ENCODE measurements at places on chromosomes 7 and 10.

DNA sequence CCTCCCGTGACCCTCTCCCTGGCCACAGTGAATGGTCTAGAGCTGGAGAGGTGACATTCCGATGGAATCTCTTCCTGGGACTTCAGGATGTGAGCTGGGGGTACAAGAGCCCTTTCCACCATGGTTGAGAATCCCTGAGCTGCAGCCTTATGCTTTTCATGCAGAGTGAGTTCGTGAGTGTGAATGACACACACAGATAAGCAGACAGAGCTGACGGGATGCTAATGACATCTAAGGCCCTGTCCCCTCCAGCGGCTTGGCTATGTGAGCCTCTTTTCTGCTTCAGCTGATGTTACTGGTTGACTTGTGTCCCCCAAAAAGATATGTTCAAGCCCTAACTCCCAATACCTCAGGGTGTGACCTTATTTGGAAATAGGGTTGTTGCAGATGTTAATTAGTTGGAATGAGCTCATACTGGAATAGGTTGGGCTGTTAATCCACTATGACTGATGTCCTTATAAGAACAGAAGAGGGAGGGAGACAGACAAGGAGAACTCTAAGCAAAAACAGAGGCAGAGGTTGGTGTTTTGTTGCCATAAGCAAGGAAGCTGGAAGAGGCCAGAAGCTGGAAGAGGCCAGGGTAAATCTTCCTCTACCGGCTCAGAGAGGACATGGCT is 111.1 kb upstream of the AFAP1L2 start:
- DNase-seq = no peak

DNA sequence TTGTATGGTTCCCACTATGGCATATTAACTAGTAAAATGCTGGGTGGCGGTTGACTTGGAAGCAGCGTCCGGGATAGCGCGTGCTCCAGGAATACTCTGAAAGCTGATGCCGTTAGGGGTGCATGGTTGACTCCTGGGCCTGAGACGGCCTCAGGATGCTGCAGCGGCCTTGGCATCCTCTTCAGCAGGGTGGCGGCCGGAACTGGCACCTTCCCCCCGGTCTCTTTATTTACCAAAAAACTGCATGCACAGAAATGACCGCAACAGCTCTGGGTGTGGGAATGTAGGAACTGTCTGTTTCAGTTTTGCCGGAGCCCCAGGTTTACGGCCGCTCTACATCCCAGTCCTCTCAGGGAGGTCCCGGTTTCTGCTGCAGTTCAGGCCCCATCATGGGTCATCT is 28.8 kb downstream of the PFKP start:
- no peak for DNase-seq

DNA sequence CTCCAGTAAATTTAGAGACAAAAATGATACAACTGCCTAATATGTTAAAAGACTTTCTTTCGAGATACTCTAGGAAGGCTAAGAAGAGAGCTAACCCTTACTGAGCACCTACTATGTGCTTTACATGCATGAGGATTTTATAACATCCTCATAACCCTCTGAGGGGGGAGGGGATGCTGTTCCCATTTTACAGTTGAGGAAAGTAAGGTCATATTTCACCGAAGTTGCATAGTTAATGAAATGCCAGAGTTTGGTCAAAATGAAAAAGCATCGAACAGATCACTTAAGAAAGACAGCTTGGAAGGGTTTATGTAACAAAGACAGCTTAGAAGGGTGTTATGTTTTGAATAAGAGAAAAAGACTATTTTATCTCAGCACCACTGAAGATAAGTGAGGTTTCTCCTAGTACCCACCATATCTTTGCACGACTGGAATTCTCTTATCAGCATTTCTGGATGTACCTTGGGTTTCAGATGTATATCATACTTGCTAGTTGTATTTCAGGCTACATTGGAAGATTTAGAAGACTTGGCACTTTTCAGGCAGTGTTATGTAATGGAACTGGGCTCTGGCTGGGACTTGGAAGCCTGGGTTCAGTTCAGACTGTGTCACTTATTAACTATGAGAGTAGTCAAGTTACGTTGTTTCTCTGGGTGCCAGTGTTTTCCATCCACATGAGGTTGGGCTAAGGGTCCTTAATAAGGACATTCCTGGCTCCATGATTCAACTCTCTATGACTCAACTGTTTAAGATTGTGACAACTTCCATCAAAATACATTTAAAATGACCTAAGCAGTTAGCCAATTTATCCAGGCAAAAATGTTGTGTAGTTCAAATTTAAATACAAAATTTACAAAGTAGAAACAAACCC is 6.0 kb downstream of the RHOBTB1 start:
- DNase-seq = no peak

DNA sequence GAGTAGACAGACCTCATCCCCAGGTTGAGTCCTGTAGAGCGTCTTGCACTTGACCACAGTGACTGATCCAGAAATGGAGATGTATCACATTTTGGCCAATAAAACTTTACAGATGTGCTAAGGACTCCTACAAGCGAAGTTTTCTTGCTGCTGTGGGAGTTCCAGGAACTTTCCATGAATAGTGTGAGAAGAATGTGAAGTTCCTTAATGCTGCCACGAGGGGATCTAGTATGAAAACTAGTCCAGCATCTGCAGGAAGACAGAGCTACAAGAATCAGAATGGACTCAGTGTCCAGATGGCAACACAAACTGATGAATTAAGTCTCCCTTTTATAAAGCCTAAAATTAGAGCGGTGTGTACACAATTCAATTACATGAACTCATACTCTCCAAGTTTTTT is 14.8 kb upstream of the LSM8 start:
- DNase-seq = no peak

DNA sequence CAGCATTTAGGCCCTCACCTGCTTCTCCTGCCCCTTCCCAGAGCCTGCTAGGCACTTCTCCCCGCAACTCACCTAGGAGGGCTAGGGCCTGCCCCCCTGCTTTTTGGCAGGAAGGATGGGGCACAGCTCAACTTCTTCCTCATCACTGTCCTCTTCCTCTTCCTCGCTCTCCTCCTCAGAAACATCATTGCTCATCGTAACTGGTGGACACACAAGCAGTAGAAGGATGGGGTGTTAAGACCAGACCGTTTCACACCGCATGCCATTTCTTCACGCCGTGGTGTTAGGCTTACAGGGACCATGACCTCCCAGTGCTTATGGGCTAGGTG is 1.6 kb downstream of the NPM3 start:
- DNase-seq = no peak

DNA sequence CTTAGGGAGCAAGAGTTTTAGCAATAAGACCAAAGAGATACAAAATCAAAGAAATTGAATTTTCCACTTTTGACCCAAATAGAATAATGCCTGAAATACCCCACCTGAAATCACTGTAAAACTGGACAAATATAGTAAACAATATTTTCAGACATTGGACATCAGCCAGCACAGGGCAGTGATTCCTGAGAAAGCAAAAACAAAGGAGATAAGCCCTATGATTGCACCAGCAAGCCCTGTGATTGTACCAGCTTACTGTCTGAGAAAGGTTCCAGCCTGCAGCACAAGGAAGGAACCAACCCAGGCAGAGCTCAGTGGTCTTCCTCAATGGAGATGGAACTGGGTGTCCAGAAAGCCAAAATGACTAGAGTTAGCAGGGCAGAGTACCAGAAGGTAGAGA is 10.3 kb downstream of the TMEM106B start:
- no peak for DNase-seq

DNA sequence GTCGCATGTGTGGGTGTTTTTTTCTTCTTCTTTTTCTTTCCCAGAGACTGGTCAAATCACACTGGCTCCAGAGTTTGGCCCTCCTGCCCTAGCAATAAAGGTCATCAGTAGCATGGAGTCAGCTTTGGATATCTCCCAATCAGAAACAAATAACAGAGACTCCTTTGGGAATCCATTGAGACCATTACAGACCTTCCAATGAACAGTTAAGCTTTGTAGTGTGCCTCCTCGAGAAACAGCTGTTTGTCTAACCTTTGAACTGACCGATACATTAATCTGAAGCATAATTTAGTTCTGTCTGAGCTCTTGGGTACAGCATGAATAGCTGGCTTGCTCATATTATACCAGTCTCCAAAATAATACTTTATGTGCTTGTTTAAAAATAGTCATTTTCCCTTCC is 1103.2 kb downstream of the GATA3 start:
- no peak for DNase-seq

DNA sequence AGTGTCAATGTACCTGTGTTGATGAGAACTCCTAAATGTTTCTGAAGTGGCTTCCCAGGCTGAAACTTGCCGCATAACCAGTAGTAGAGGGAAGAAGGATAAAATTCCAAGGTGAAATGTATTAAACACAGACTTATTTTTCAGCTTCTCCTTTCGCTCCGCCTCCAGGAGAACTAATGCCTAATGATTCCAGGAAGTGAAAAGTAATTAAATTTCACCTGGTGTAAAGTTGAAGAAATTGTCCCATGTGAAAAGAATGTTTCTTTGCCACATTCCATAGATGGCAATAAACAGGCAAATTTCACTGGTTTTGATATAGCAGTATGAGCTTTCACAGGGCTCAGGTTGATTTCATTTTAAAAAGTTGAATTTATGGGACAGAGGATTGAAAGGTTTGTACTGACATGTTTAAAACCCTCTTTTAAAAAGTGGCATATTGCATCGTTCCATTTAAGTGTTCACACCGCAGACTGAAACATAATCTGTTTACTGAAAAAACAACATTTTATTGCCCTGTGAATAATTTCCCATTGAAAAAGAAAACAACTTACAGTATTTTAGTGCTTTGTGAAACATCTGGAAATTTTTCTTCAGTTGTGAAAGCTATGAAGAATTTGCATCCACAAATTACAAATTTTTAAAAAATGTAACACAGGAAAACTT is 453.4 kb upstream of the NFE2L3 start:
- no peak for DNase-seq

DNA sequence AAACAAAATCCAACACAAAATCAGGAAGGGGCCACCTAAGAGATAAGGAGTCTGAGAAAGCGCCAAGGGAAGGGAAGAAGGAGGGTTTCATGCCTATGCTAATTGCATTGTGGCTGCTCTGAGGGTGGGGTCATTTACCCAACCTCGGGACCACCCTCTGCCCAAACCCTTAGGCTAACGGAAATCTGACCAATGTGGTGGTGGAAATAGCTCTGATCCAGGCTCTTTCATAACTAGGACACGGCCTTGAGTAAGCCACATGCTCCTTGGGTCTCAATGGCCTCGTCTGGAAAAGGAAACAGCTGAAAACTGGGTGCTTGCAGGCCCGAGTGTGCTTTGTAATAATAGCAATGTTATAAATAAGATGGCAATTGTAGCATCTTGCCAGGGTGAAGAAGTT is 14.9 kb upstream of the SRGN start:
- no peak for DNase-seq

DNA sequence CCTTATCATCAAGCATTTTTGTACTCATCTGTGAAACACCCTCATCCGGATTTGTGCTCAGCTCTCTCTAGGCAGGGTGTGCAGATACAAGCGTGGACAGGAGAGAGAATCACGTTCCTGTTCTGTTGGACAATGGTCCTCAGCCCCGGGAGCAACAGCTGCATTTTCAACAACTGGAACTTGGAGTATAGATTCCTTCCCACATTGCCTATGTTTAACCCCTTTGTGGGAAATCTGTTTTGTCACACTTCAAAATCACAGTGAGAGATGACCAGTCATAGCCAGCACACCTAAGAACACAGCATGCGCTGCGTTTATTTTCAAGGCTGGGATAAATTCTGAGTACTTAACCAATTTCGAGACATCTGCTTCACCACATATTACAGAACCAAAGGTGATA is 32.5 kb downstream of the MAP3K8 start:
- no peak for DNase-seq

DNA sequence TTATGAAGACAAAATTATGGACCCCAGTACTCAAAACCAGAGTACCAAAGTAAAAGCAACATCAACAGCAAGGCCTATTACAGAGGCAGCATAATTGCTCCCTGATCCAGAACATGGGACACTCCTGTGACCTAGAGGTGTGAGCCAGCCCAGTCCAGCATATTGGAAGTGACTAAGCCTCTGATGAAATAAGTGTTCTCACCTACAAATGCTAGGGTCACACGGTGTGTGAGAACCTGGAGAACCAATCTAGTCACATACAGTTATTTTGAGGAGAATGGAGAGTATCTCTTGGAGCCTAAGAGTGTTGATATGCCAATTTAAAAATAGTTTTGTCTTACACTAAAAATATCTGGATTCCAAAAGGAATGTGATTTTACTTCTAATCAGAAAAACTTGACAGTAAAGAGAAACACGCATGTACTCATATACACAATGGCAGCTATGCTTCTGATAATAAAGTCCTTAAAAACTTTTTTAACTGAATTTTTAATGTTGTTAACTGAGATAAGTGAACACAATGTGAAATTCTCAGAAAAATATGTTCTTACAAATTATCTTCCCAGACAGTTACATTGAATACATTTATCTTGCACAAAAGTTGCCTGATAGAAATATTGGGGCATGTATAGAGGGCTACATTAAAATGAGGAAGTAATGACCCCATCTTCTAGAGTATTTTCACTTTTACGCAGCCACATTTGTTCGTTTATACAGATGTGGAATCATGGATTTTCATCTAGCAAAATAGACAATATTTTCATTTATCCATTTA is 56.8 kb upstream of the CD36 start:
- DNase-seq = no peak

GRCh38 chr10:35458500-35459448 is 122.5 kb downstream of the CCNY start:
- DNase-seq = no peak

GRCh38 chr10:34107626-34108516 is 707.2 kb downstream of the PARD3 start:
- DNase-seq = no peak

DNA sequence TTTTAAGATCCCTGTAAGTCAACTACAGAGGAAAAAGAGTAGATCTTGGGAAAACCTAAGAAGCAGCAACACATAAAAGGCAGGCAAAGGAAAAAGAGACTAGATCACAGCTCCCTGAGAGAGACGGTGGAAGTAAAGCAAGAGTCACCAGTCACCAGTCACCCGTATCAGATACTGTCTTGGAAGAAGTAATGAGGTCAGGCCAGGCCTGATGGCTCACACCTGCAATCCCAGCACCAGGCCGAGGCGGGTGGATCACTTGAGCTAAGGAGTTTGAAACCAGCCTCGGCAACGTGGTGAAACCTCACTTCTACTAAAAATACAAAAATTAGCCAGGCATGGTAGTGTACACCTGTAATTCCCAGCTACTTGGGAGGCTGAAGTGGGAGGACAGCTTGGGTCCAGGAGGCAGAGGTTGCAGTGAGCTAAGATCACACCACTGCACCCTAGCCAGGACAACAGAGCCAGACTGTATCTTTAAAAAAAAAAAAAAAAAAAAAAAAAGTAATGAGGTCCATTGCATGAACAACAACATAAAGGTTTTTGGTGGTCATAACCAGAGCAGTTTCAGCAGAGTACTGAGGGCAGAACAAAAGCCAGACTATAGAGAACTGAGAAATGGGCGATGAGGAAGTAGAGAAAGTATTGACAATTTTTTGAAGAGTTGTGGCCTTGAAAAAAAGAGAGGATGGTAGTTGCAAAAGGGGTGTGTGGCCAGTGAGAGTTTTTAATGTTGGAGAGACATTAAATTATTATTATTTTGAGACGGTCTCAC is 16.9 kb downstream of the ZNF713 start:
- no peak for DNase-seq

GRCh38 chr7:71824006-71824760 is 588.0 kb downstream of the CALN1 start:
- no peak for DNase-seq

GRCh38 chr10:91590904-91591796 is 41.7 kb downstream of the PPP1R3C start:
- no peak for DNase-seq
